ENCODE measurements at places on chromosomes 2 and 18.

GRCh38 chr2:134630504-134631159, 88.2 kb downstream of the TMEM163 start:
- H3K27ac ChIP-seq, result no peak overlapping the region
- H3K27me3 ChIP-seq, result peaks cover 5% of the 10 kb centered on the region
- no peak for DNase-seq
- H3K4me1 ChIP-seq, result peaks cover 10% of the 10 kb centered on the region
- no peaks in the 10 kb centered on the region for H3K36me3 ChIP-seq

DNA sequence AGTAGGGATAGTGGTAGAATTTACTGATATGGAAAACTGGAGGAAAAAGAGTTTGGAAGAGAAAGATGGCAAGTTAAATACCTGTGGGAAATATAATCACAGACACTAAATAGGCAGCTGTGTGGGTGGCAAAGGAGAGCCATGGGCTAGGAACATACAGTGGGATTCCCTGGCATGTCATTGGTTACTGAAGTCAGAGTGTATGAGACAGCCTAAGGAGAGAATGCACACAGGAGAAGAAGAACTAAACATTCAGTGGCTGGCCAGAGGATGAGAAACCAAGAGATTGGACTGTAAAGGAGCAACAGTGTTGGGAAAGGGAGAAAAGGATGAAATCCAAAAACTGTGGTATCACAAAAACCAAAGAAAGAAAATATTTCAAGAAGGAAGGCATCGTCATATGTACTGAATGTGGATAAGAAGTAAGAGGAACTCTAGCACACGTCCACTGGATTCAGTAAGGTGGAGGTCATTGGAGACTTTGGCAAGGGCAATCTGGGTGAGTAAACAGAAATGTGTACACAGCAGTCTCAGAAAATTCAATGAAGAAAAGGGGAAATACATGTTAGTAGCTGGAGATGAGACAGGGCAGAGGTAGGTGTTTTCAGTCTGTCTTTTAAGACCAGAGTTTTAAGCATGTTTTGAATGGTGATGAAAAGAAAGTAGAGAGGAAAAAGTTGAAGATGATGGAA, 83.3 kb downstream of the SPIRE1 start:
- DNase-seq, result no peak
- H3K36me3 ChIP-seq, result no peaks in the 10 kb centered on the region
- peaks cover 3% of the 10 kb centered on the region for H3K27me3 ChIP-seq

DNA sequence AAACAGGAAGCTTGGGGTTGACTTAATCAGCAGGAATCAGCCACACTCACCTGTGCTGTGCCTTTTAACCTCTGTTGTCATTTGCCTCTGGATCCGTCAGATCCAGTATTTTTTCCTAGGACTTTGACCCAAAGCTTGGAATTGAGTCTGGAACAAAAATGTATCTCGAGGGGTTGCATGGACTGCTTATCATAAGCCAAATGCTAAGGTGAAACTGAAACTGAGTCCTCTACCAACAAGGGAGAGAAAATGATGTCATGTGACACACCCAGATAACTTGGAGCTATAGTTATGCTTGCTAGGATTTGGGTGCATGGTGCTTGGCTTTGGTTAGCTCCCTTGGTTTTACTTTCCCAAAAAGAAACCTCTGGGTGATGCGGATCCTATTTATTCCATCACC, 2158.6 kb upstream of the PIK3C3 start:
- no peaks in the 10 kb centered on the region for H3K4me1 ChIP-seq
- H3K36me3 ChIP-seq, result no peaks in the 10 kb centered on the region
- no peaks in the 10 kb centered on the region for H3K27me3 ChIP-seq
- DNase-seq, result no peak

DNA sequence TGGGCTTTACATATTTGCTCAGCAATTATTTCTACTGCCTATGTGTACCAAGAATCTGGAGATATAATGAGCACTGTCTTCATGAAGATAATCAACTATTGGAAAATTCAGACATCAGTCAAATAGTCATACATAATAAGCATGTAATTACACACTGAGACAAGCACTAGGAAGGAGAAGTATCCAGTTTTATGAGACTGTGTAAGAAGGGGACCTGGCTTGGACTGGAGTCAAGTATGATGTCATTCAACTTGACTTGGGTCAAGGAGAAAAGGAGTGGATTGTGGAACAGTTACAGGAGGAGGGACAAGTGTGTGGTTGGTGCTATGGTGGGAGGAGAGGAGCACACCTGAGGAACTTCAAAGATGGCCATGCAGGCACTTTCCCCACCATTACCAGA, 419.8 kb upstream of the TRIB2 start:
- H3K27me3 ChIP-seq, result no peaks in the 10 kb centered on the region
- H3K4me3 ChIP-seq, result no peak overlapping the region
- no peak for DNase-seq
- no peaks in the 10 kb centered on the region for H3K4me1 ChIP-seq
- no peak overlapping the region for H3K27ac ChIP-seq

DNA sequence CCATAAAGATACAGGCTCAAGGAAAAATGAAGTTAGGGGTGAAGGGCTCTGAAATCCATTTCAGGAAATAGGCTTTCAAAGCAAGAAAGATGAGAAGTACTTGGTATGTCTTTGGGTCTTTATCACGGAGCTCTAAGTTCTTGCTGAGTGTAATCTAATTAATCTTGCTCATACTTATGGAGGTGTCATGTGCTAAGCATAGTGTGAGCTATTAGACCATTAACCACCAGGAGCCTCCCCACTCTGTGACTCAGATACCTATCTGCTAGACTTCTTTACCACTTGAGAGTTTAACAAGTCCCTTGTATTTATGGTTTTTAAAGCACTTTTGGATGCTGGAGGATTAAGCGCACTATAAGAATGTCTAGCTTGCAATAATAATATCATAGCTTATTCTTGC, 678.7 kb downstream of the EPHA4 start:
- H3K36me3 ChIP-seq, result no peaks in the 10 kb centered on the region
- H3K27me3 ChIP-seq, result peaks cover 2% of the 10 kb centered on the region
- H3K4me3 ChIP-seq, result no peak overlapping the region
- no peaks in the 10 kb centered on the region for H3K4me1 ChIP-seq
- H3K27ac ChIP-seq, result no peak overlapping the region

- H3K36me3 ChIP-seq, result no peaks in the 10 kb centered on the region
- H3K27ac ChIP-seq, result no peak overlapping the region
- peaks cover 35% of the 10 kb centered on the region for H3K4me1 ChIP-seq
- DNase-seq, result no peak
- no peaks in the 10 kb centered on the region for H3K27me3 ChIP-seq
Observed at GRCh38 chr2:45786030-45786835, 134.8 kb downstream of the PRKCE start.

- no peak overlapping the region for H3K27ac ChIP-seq
- H3K36me3 ChIP-seq, result no peaks in the 10 kb centered on the region
- no peak for DNase-seq
- no peaks in the 10 kb centered on the region for H3K4me1 ChIP-seq
- H3K27me3 ChIP-seq, result peaks cover 2% of the 10 kb centered on the region
Observed at GRCh38 chr2:29802986-29803385, 118.4 kb downstream of the ALK start.

DNA sequence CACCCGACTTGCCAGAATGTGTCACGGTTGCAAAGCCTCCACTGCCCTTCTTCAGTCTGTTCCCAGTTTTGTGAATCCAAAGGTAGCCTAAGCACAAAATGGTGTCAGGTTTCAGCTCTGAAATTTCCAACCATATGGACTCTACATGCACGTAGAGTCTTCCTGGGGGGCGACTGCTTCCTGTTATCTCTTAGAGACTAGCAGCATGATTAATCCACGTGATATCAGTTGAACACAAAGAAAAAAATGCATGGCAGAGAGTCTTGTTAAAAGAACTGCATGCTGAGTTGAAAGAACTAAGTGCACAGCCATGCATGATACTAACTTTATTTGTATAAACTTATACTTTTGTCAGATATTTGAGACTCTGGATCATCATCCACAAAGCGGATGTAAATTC, 404.4 kb downstream of the SOCS6 start:
- H3K36me3 ChIP-seq, result peaks cover 9% of the 10 kb centered on the region
- no peak overlapping the region for H3K4me3 ChIP-seq
- no peak overlapping the region for H3K27ac ChIP-seq
- DNase-seq, result no peak
